Activated T-cell treated with anti-CD3 and anti-CD28 coated beads, Interleukin-2, amount 50 U/mL, for 72 hours (primary cell): ENCODE measurements at places on chromosomes 11 and 22. TPM values are rescaled to one million over a fixed set of nuclear protein-coding genes. Genes with fewer than 3 reads are reported as not detected.

- peaks cover 17% of the 10 kb centered on the region for H3K4me1 ChIP-seq
- no peak for DNase-seq
- peak overlapping the region; percentile 99 for H3K4me3 ChIP-seq
- peak overlapping the region; percentile 88 for H3K27ac ChIP-seq
- peaks cover 7% of the 10 kb centered on the region for H3K36me3 ChIP-seq
- no peaks in the 10 kb centered on the region for H3K27me3 ChIP-seq
These were observed 8.9 kb downstream of the SDF2L1 start for GRCh38 chr22:21650823-21651520.

- H3K4me1 ChIP-seq: no peaks in the 10 kb centered on the region
- no peak overlapping the region for H3K4me3 ChIP-seq
- no peak for DNase-seq
- no peaks in the 10 kb centered on the region for H3K27me3 ChIP-seq
These were observed 16.0 kb upstream of the MIF start for GRCh38 chr22:23878219-23878618.

GRCh38 chr22:29478326-29479276 is 1.4 kb upstream of the NEFH start:
- no peak overlapping the region for H3K4me3 ChIP-seq
- H3K27me3 ChIP-seq: peaks cover 49% of the 10 kb centered on the region
- DNase-seq: peak; percentile 14
- H3K36me3 ChIP-seq: peaks cover 2% of the 10 kb centered on the region

DNA sequence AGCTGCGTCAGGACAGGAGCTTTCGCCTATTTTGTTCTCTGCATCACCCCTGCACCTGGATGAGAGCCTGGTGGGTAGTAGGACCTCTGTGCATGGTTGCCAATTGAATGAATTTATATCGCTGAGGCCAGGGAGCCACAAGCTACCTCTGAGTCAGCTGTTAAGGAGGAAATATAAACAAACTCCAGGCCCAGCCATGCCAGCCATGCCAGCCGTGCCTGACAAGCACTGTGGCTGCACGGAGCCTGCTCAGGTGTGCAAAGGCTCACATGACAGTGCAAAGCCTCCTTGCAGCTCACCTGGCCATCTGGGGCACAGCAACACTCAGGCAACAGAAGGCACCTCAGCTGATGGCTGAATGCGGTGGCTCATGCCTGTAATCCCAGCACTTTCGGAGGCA is 33.7 kb upstream of the LINC01488 start:
- no peak overlapping the region for H3K4me3 ChIP-seq
- peaks cover 14% of the 10 kb centered on the region for H3K4me1 ChIP-seq

GRCh38 chr11:107293677-107294344 is 163.8 kb downstream of the CWF19L2 start:
- no peak overlapping the region for H3K27ac ChIP-seq
- no peak for DNase-seq
- H3K4me3 ChIP-seq: no peak overlapping the region
- no peaks in the 10 kb centered on the region for H3K27me3 ChIP-seq
- no peaks in the 10 kb centered on the region for H3K4me1 ChIP-seq

- H3K4me3 ChIP-seq: no peak overlapping the region
- no peak overlapping the region for H3K27ac ChIP-seq
- DNase-seq: no peak
- no peaks in the 10 kb centered on the region for H3K36me3 ChIP-seq
- H3K27me3 ChIP-seq: no peaks in the 10 kb centered on the region
These were observed 854.3 kb downstream of the METTL15 start for GRCh38 chr11:28962502-28962901.

HBG1 gene
- total RNA-seq: not detected

MRGPRX3 gene
- not detected for total RNA-seq

FADS3 gene
- total RNA-seq: 22.3 TPM
